ENCODE measurements at places on chromosomes 6 and 20. TPM values are rescaled to one million over a fixed set of nuclear protein-coding genes. Genes with fewer than 3 reads are reported as not detected.

The OPRM1 gene
- total RNA-seq = not detected

The LKAAEAR1 gene
- under 0.01 TPM for total RNA-seq

The VWA7 gene
- under 0.01 TPM for total RNA-seq

The GTF2H4 gene
- 14.7 TPM for total RNA-seq

The LY6G6C gene
- not detected for total RNA-seq

The SLC24A3 gene
- 4.2 TPM for total RNA-seq

The XKR7 gene
- not detected for total RNA-seq

The FAM217A gene
- total RNA-seq = not detected

The WDR27 gene
- 18.1 TPM for total RNA-seq

DNA sequence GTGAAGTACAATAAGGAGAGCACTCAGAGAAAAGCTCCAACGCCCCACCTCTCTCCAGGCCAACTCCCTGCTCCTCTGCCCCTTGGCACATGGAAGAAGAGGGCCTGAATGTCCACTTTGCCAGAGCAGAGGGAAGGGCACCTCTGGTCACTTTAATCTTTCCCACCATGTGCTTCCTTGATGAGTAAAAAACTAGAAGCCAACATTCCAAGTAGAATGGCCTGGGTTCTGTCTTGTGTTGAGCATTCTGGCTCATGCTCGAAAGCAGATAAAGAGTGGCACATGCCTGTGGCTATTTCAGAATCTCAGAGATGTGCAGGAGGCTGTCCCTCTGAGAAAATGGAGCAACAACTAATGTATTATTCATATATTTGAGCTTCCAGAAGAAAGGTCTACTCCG lies 177.4 kb upstream of the PLN start:
- DNase-seq = peak; percentile 14

GRCh38 chr6:48067148-48067712 lies 43.8 kb downstream of the PTCHD4 start:
- peak; percentile 36 for DNase-seq

DNA sequence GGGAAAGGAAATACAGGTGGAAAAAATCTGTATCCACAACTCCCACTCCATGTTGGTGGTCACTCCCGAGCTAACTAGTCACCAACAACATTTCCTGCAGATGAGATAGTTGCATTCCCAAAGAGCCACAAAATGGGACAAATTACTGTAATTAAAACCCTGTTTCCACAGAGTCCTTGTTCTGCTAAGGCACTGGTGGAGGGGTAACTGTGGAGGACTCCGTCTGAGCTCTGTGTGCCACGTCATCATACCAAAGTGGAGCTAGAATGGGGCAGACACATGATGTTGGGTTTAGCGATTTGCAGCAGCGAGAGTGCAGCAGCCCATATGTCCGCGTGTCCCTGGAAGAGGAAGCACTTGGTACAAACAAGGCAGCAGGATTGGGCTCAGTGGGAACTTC lies 172.5 kb upstream of the KCNK16 start:
- DNase-seq = no peak

- DNase-seq = no peak
Observed at GRCh38 chr6:10505529-10505928, 15.6 kb upstream of the GCNT2 start.

DNA sequence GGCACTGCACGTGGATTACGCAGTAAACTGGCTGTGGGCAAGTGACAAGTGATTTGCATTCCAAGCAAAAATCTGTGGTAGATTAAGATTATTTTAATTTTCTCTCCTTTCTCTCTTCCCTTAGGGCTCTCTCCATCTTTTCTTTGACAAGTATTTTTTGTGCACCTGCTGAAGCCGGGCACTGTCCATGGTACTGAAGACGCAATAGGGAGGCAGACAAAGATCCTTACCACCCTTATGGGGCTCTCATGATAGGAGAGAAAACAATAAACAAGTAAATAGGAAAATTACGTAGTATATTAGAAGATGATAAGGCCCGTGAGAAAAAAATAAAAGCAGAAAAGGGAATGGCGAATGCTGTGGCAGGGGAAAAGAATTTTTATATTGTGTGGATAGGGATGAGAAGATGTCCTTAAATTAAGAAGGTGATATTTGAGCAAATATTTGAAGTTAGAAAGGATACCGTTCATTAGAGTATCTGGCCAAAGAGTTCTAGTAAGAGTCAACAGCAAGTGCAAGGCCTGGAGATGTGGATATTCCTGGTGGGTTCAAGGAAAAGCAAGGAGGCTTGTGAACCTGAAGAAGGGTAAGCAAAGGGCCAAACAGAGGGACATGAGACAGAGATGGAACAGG lies 146.0 kb downstream of the LAMP5 start:
- DNase-seq = peak; percentile 8

- peak; percentile 90 for DNase-seq
Observed at GRCh38 chr6:150068720-150069648, at the start of gene ULBP3. TSS of gene ULBP3 (minus strand) at chr6:150069121. CDS start at chr6:150069066, 55 bp downstream.

- DNase-seq = peak; percentile 69
Observed at GRCh38 chr20:19813846-19814640, 56.0 kb downstream of the RIN2 start.

DNA sequence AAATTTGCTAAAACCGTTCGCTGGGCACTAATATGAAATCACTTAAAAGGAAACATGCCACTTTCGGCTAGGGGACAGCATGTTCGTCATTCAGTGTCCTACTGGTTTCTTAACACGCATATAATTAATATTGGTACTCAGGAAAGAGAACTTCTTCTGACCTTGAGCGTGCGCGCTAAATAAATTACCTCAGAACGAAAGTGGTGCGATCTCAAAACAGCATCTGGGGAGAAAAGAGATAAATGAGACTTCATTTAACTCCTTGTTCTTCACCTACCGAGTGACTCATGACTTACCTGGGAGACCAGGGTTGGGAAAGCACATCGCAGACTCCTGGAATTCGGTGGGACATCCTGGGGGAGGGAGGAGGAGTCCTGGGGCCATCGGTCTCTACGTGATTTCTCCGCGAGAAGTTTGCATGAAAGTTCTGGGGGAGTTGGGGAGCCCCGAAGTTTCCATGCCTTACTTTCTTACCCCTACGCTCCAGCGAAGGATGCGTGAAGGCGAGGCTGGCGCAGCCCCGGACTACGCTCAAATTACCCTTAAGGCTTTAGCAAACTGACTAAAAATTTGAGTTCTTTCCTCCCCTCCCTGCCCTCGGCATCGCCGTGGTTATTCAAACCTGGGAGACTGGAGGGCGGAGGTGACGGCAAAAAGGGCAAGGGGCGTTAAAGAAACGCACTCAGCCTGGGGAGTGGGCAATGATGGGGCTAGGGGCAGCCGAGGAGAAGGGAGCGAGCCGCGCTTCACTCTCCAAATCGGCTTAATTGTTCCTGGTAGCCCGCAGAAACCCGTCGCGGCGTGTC lies 1.1 kb upstream of the BEND6 start:
- DNase-seq = peak; percentile 41

GRCh38 chr6:71527886-71528285 lies 239.3 kb downstream of the OGFRL1 start:
- DNase-seq = peak; percentile 48

DNA sequence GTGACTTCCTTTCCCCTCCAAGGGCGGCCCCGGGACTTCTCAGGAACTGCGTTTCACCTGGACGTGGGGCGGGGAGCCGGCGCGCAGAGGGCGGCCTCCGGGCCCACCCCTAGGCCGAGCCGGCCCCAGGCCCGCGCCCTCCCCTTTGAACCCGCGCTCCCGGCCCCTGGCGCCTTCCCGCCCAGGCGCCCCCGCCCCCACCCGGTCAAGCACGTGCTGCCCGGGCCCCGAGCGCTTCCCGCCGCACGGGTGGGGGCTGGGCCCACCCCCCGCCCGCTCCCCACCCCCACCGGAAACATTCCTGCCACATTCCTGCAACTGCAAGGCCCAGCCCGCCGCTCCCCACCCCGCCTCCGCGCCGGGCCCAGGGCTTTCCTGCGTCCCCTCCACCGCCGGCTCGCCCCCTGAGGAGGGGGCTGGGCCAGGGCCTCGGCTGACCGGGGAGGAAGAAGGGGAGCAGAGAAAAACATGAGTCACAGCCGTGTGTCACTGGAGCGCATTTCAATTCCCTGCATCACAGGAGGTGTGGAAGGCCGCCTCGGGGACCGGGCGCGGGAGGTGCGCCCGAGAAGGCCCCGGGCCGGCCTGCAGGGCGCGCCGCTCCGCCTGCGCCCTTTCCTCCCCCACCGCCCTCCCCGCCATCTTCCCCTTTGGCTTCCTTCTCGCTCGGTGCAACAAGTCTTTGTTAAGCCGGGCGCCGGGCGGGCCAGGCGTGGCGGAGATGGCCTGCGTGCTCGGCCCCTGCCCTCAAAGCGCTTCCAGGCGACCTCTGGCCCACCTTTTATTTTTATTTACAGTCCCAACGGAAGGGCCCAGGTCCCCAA lies 1.2 kb upstream of the HMGA1 start:
- DNase-seq = peak; percentile 57

GRCh38 chr6:127013865-127014264 lies 104.6 kb upstream of the RSPO3 start:
- DNase-seq = no peak

- no peak for DNase-seq
Observed at GRCh38 chr6:139320081-139320480, 28.3 kb upstream of the TXLNB start.

DNA sequence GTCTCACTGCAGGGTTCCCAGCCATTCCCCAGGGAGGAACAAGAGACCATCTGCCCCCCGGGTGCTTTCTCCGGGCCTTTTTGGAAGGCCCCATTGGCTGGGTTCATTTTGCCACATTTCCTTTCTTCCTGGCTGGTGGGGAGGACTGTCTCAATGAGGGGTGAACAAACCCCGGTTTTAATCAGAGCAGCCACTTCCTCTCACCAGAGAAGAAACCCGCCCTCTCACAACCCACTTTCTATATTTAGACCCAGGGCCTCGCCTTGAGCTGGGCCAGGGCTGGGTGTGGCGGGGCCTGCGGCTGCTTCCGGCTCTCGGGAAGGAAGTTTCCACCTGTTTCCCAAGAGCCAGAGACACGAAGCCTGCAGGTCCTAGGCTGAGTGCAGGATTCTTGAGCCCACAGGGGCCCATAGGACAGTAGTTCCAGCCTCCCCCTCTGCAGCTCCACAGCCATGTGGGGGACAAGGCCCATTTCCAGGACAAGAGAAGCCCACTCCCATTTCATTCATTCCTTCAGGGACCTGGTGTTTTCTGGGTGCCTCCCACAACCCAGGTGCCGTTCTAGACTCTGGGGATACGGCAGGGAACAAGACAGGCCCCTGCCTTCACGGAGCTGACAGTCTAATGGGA lies 41.8 kb downstream of the RBM38 start:
- DNase-seq = peak; percentile 34

GRCh38 chr6:160394654-160395035 lies 46.5 kb downstream of the SLC22A3 start:
- DNase-seq = no peak

- DNase-seq = no peak
Observed at GRCh38 chr6:126175251-126175650, 164.7 kb upstream of the CENPW start.

GRCh38 chr20:50594231-50594590 lies 84.0 kb downstream of the PTPN1 start:
- no peak for DNase-seq

DNA sequence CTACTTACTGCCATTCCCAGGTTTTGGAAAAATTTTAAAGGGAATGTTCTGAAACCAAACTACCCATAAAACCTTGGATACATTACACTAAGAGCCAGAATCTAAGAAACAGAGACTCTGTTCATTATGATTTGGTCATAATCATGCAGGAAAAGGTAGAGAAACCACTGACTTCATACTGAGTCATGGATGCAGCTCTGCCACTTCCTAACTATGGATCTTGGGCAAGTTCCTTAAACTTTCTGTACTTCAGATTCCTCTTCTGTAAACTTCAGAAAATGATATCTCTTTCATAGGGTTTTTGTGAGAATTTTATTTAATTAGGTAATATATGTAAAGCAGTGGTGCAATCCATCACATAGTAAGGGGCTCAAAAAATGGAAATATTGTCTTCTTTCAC lies 20.0 kb downstream of the PLA2G7 start:
- DNase-seq = no peak

- peak; percentile 98 for DNase-seq
Observed at GRCh38 chr6:170438402-170438753, 114.7 kb downstream of the PSMB1 start.

GRCh38 chr20:22905658-22906057 lies 129.5 kb upstream of the SSTR4 start:
- DNase-seq = no peak

GRCh38 chr6:35161776-35162607 lies 20.9 kb upstream of the TCP11 start:
- DNase-seq = no peak

GRCh38 chr6:77286541-77286940 lies 176.8 kb downstream of the HTR1B start:
- no peak for DNase-seq

- peak; percentile 82 for DNase-seq
Observed at GRCh38 chr6:119207971-119208725, 129.7 kb upstream of the FAM184A start.

DNA sequence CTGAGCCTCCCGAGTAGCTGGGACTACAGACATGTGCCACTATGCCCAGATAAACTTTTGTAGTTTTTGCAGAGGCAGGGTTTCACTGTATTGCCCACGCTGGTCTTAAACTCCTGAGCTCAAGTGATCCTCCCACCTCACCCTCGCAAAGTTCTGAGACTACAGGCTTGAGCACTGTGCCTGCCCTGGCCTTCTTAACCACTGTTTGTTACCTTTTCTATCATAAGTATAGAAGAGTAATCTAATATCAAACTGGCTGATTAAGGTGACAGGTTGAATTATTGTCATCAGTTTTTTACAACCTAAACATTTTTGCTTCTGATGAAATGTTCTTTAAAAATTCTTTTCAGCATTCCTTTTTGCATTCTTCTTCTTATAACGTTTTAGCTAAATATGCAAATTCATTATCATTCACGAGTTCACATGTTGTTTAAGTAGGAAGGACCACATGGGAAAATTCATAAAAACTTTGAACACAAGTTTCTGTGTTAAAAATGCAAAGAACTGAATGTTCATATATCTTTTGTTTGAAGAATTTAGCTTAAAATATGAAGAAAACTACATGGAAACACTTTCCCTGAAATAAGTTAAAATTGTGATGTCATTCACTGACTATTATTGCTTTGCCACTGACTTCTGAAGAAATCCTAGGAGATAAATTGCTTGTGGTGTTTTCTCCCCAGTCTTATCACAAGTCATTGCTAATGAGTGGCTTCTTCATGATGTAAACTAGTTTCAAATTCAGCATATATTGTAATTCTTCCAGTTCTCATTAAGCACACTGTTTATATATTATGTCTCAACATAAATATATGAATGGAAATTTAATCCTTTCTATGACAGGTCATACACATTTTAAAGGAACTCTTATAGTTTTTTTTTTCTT lies 106.7 kb downstream of the ADGRB3 start:
- DNase-seq = no peak

Data from fibroblast of villous mesenchyme (primary cell).